HFF-Myc (cell line): ENCODE measurements at places on chromosomes 2 and 18.

DNA sequence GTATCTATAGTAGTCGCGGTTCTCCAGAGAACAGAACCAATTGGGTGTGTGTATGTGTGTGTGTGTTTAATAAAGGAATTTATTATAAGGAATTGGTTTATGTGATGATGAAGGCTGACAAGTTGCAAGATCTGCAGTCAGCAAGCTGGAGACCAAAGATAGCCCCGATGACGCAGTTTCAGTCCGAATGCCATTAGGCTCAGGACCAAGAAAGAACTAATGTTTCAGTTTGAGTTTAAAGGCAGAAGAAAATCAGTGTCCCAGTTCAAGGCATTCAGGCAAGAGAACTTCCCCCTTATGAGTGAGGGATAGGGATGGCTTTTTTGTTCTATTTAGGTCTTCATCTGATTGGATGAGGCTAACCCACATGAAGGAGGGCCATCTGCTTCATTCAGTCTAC, 221.6 kb downstream of the HNMT start:
- no peak for DNase-seq

GRCh38 chr2:191010887-191011885, 2.8 kb downstream of the STAT1 start:
- DNase-seq = no peak

GRCh38 chr18:43485545-43485963, 208.3 kb upstream of the SYT4 start:
- no peak for DNase-seq

DNA sequence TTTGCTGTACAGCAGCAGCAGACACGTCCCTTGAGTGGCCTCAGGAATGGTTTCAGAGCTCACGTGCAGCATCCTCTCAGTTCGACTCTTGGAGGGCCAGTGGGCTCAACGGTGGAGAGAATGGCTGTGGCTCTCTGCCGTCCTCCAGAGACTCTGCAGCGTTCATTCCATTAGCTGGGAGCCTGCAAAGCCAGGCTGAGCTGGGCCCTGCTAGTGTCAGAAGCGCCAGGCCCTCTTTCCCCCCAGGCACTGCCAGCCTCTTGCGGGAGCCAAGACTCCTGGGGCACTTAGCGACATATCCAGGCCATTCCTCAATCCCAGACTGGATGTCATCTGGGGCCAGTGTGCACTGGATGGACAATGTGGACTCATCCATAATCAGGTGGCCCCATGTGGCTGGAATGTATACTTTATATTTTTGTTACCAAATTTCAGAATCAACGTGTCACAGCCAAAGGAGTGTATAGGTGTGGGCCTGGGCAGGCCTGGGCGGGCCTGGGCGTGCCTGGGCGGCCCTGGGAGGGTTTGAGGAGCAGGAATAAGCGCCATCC, 125.1 kb upstream of the EPAS1 start:
- no peak for DNase-seq

DNA sequence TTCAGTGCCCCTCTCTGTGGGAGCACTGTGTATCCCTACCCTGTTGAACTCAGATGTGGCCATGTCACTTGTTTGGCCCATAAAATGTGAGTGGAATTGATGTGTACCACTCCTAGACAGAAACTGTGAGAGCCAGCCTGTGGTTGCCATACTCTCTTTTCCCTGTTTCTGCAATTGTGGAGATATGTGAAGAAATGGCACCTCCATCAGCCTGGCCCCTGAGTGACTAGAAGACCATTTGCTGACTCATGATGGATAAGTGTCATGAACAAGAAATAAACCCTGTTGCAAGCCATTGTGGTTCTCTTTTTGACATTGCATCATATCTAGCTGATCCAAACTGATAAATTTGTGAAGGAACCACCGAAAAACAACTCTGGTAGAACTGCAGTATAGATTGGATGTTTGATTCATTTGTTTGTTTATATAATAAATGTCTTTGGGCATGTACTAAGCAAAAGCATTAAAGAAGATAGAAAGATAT, 214.5 kb upstream of the FBXO11 start:
- DNase-seq = no peak

DNA sequence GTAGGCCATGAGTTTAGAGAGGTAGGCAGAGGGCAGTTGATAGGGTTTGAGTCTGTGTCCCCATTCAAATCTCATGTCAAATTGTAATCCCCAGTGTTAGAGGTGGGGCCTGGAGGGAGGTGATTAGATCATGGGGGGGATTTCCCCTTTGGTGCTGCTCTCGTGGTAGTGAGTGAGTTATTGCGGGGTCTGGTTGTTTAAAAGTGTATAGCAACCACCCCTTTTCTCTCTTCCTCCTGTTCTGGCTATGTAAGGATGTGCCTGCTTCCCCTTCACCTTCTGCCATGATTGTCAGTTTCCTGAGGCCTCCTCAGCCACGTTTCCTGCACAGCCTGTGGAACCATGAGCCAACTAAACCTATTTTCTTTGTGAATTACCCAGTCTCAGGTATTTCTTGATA, 25.5 kb downstream of the MARCHF4 start:
- DNase-seq = no peak

- DNase-seq = no peak
Observed at GRCh38 chr18:49764032-49764431, 49.3 kb downstream of the ACAA2 start.

- no peak for DNase-seq
Observed at GRCh38 chr2:231530099-231531011, at the start of gene NMUR1. Gene NMUR1 (minus strand): TSS chr2:231530445. CDS start chr2:231530361, 84 bp downstream.

DNA sequence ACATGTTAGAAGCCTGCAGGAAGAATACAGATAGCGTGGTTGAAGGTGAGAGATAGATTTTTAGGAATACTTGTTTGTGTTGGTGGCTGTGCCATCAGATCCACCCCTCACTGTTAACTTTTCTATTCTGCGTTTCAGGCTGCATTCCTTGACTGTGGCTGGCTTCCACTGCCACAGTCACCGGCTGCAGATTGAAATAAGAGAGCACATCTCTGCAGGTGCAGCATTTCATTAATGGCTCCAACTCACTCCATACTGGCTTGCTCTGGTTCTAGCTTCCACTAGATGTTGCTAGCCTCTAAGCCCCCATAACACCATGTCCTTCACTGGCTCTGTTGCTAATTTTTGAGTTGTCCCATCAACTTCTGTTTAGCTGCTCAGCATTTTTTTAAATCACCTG, 286.5 kb downstream of the CPS1 start:
- DNase-seq = no peak

DNA sequence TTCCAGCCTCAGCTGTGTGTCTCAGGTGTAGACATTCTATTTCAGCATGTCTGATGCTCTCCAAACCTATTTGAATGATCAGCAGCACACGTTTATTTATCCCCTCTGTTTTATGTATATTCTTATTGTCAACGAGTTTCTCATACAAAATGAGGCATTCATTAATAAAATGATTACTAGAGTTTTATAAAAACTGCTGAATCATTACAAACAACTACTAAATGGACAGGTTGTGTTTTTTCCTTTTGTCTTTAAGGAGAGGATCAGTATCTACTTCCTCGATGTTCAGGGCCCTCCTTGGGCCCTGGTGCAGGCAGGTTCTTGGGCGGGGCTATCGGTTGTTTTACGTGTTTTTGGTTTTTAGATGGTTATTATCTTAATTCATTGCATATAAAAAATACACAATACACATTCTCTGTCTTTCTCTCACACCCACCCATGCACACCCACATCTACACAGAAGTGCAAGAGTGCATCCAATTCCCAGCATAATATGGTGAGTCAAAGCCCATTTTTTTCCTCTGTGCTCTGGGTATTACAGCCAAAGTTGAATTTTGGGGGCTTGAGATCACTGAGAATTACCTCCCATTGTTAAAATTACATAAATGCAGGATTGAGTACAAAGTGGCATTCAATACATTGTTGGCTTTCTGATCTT, 24.2 kb downstream of the LPIN1 start:
- no peak for DNase-seq

DNA sequence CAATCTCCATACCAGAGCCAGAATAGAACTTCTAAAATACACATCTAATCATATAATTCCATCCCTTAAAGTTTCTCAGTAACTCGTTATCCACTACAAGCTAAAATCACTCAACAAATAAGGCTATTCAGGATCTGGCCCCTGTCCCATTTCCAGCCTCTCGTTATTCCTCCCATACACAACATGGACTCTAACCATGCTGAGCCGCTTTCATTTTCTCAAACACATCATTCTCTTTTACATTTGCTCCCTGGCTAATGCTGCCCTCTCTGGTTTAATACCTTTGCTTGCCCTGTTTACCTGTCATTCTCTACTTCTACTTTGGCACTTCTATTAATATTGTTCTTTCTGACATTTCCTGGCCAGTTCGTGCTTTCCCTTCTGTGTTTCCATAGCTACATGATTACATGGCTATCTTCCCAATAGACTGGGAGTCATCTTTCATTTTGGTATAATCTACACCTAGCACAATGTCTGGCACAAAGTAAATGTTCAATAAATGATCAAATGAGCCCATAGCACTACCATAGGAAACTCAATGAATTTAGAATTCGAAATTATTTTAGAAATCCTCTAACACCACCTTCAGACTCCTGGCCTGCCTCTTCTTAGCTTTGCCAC, 163.6 kb upstream of the VRK2 start:
- no peak for DNase-seq

GRCh38 chr2:160737247-160737646, 243.6 kb upstream of the RBMS1 start:
- DNase-seq = no peak

- no peak for DNase-seq
Observed at GRCh38 chr2:96500385-96501066, 4.6 kb downstream of the NEURL3 start.
